ENCODE measurements at places on chromosomes 1 and 21. TPM values are rescaled to one million over a fixed set of nuclear protein-coding genes. Genes with fewer than 3 reads are reported as not detected.

The CFHR1 gene
- total RNA-seq = not detected

DNA sequence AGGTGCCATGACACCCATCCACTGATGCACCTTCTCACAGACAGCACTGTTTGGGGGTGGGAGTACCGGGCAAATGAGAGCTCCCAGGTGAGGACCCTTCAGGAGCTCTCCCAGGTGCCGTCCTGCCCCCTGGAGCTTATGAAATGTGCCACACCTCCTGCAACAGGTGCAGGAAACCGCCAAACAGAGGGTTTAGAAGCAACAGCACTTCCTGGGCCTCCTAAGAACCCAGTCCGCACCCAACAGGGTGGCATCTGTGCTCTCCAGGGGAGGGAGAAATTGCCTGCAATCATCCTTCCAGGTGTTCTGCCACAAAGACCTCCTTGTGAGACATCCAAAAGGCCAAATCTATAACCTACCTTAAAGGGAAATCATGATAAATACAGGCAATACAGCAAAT, 87.7 kb upstream of the ATP1B1 start:
- DNase-seq = no peak

DNA sequence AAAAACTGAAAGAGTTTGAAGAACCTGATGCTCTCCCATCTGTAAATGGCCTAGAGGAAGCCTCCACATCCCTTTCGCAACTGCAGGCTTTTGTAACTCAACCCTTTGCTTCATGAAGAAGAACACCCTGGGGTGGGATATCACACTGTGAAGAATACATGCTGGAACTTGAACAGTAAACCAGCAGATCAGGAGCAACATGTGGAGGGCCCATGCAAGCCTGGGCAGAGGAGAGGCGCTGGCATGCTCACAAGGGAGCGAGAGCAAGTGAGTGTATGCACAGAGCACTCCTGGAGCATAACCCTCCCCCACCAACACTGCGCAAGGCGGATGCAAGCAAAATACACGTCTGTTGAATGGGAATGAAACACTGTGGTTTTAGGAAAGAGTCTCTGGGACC, 24.6 kb upstream of the SPAG17 start:
- no peak for DNase-seq

GRCh38 chr1:39445573-39445972, 45.9 kb upstream of the BMP8A start:
- DNase-seq = no peak

The TSPAN1 gene
- 2.1 TPM for total RNA-seq

- no peak for DNase-seq
Measured at GRCh38 chr1:209948155-209948554, 10.1 kb downstream of the SYT14 start.

The CADM3 gene
- 4.3 TPM for total RNA-seq

- DNase-seq = no peak
Measured at GRCh38 chr1:26697978-26698849, 2.4 kb downstream of the ARID1A start.

DNA sequence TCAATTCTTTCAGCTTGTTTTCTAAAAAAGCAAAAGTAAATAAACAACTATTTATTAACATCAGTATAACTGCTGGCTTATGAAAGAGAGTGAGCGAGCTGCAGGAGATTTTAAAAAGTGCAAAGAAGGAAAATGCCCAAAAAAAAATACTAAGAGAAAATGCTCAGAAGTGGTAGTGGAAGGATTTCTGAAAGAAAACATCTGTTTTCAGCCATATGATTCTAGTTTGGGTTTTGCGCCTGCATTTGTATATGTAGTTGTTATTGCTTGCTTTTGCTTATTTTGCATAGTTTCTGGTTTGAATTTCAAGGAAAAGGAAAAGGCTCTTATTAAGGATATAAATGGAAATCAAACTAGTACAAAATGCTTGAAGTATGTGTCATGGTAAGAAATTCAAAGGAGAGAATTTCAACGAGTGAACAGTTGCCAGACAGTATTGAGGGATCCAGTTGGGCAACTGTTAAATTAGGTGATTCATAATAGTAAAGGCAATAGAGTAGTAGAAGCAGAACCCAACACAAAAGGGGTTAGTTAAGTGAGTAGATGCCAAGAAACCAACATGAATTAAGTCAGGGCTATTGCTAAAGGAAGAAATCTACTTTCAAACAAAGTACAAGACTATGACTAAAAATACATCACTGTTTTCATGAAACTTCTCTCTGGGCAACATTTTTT, 1.2 kb downstream of the GBP5 start:
- DNase-seq = no peak

GRCh38 chr1:77631751-77632150, 50.7 kb downstream of the ZZZ3 start:
- no peak for DNase-seq

- no peak for DNase-seq
Measured at GRCh38 chr21:42921927-42922326, 3.5 kb downstream of the ERVH48-1 start.

- no peak for DNase-seq
Measured at GRCh38 chr1:1567152-1567875, 7.3 kb downstream of the SSU72 start.

The CD53 gene
- 8.2 TPM for total RNA-seq

- DNase-seq = no peak
Measured at GRCh38 chr1:172450524-172450885, 6.6 kb upstream of the PIGC start.

DNA sequence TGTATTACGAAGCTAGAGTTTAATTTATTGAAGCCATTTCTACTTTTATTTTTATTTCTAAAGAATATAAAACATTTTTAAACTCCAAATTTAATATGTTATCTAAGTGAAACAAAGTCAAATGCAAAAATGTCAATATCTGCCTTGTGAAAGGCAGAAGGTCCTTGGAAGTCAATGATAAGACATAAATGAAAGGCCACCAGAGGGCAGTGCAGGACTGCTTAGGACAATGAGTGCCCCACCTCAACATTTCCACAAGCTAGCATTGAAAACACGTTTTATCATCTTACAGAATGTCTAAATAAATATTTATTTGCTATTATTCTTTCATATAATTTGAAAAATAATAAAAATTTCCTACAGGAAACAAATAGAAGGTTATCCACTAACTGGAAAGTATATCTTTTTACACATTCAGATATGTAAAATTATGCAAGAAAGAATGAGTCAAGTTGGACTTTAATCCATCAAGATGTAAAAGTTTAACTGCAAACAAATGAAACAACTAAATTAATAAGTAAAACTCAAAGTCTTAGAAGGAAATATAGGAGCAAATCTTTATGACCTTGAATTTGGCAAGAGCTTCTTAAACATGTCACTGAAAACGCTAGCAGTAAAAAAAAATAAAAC, 140.1 kb upstream of the FMN2 start:
- no peak for DNase-seq

DNA sequence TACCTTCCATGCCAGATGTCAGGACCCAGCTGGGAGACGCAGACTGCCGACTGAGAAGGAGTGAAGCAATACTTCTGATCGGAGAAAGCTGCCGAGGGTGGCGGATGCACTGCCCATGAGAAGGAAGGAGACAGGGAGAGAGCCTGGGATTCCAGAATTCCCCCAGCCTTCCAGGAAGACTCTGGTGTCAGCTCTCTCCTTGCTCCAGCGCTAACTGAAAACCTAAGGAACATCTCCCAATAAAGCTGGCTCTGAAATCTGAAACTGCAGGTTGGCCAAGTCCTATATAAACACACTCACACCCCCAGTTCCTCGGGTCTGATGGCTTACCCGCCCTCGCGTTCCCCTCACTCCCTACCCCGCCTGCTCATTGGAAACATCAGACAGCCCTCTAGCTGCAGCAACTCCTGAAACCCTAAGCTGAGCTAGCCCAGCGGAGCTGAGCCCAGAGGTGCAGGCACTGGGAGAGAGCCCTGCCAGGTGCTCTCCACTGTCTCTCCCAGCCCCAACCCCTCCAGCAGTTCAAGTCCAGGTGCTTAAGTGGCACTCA, 52.3 kb downstream of the PLEKHA6 start:
- DNase-seq = no peak

DNA sequence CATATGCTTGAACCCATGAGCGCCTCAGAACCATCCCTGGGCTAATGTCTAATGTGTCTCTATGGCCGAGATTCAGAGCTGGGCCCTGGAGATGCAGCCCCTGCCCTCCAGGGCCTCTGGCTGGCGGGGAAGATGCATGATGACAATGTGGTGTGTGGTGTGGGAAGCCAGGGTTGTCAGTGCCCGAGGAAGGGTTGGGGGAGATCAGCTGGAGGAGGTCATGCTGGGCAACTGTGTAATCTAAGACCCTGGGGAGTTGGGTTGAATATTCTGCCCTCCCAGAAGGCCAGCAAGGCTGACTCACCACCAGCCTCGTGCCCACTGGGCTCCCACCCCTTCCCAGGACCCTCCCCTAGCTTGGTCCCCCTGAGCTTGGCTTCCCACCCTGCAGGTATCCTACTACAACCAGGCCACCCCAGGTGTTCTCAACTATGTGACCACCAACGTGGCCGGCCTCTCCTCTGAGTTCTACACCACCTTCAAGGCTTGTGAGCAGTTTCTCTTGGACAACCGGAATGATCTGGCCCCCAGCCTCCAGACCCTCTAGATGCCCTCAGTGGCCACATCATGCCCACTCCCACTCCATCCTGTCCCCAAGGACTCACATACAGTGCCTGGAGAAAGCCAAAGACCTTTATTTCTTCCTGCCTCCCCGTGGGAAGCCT, 14.6 kb downstream of the FAM151A start:
- no peak for DNase-seq

DNA sequence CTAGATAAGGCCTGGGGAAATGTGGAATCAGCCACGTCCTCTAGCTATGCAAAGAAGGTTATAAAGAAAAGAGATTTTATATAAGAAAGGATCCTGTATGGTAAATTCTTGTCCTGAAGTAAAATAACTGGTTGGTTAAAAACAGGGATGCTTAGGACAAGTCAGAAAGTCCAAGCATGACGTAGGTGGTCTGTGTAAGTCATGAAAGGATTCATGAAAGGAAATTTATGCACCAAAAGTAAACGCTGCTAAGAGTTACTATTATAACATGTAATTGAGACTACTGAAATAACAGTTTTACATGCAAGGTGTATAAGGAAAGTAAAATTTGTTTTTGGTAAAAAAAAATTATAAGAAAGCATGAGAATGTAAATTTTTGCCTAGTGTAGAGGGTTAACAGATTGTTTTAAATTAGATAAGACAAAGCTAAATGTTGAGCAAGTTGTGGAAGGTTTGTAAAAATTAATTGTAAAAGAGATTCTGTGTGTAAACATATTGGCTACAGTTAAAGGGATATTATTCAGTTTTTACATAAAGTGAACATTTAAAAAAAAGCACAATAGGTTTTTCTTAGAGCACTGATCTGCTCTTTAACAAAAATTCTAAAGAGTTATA, 43.9 kb downstream of the PIGK start:
- no peak for DNase-seq

The ZNF436 gene
- 37.4 TPM for total RNA-seq

GRCh38 chr1:207186503-207186902, 82.5 kb downstream of the C4BPA start:
- DNase-seq = no peak

The RAB42 gene
- 1.4 TPM for total RNA-seq

- DNase-seq = no peak
Measured at GRCh38 chr1:10678852-10679251, 117.6 kb downstream of the CASZ1 start.

DNA sequence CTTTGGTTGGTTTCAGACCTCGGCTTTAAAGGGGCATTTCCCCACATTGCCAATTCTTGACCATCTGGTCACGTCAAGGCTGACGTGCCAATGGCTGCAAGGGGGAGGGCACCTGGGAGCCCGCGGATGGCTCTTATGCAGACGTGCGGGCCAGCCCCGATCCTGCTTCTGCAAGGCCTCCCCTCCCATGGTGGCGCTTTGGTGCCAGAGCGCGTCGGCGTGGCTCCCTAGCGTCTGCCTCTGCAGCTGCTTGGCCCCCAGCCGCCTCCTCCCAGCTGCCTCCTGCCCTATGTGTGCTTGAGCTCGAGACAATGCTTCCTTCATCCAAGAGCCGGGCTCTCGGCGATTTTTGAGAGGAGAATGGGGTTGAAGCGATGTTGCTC, 29.1 kb downstream of the SKI start:
- no peak for DNase-seq

GRCh38 chr1:31640964-31641363, 3.7 kb downstream of the PEF1 start:
- no peak for DNase-seq

DNA sequence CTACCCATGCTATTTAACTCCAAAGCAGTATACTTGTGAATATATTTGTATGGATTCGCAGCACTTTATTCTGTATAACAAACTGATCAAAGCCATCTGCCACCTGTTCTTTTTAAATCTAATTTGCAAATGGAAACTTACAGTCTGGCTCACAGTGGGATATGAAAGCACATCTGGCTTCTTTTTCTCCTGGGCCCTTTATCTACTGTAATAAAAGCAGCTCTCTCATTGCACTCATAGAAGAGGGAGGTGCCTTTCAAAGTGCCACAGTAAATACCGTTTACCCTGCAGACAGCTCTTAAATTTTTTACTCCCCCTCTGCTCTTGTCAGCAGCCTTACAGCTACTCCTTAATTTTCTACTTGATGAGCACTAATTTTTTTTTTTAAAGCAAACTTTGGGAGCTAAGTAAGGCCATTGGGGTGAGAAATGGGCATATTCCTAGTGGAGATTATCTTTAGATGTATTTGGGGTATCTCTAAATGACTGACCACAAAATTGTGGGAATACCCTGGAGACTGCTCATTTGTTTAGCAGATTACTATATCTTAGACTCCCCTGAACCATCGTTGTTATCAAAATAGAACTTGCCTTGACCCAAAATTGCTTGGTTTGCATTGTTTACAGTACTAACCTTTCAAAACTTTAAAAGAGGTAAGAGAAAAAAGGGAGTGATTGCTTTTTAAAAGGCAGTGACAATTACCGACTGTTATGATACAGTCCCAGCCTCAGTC, 110.1 kb downstream of the VPS13D start:
- DNase-seq = no peak

DNA sequence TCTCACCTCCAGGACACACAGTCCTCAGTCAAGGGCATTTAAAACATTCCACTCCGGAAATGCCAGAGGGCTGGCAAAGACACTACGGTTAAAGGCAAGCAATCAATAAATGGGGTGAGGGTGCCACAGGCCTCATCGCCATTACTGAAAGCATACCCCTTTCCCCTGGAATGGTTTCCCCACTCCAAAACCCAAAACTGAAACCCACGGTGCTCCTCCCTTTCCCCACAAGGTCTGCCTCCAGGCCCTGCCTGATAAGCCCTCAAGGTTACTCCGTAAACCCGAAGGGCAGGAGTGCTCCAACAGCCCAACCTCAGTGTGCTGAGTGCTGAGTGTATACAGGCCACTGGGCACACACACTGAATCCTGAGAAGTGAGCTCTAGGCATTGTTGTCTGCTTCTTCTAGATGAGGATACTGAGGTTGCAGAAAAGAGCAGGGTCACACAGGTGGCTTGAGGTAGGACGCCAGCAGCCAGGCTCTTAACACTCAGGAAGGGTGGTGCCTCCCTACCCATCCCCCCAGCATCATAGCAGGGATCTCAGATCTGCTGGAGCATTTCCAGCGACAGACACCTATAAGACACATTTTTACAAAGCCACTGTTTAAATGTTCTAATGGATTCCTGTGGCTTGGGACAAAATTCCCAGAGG, 29.0 kb downstream of the SSBP3 start:
- DNase-seq = no peak
